ENCODE measurements at places on chromosomes 1 and 21. TPM values are rescaled to one million over a fixed set of nuclear protein-coding genes. Genes with fewer than 3 reads are reported as not detected.

DNA sequence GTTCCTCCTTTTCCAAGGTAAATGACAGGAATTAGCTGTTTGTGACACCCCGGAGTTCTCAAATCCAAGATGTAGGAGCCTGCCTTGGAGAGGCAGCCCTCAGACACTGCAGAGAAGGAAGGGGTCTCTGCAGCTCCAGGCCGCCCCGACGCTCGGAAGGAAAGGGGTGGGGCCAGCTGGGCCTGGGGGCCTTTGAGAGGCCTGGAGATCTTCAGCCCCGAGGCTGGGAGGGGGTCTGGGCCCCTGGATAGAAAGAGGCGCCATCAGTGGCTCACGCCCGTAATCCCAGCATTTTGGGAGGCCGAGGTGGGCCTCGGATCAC lies 1.1 kb upstream of the TNFRSF18 start:
- DNase-seq: peak; percentile 4
- peaks cover 36% of the 10 kb centered on the region for H3K27me3 ChIP-seq
- no peak overlapping the region for H3K4me3 ChIP-seq
- H3K36me3 ChIP-seq: no peaks in the 10 kb centered on the region
- H3K27ac ChIP-seq: no peak overlapping the region
- H3K4me1 ChIP-seq: peaks cover 6% of the 10 kb centered on the region

DNA sequence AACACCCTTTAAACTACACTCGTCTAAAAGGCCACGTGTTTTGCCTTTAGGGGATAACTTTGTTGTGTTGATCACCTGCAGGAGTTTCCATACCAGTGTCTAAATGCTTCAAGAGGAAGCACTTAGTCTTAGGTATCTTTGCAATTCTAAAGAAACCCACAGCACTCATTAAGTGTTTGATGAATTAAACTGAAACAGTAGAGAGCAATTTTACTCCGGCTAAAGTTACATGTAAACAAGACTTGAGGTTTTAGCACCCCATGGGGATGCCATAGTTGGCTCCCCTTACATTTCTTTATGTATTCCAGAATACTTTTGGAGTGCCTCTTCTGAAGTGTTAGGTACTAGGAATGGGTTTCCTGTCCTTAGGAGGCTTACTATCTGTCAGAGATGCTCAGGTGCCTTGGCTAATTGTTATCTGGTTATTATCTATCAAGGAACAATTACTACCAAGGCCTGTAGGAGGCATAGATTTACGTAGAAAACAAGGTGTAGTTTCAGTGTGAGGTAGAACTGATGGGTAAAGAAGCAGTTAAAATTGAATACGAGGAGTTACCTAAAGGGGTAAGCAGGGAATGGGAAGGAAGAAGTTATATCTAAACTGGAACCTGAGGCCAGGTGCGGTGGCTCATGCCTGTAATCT lies 176.8 kb upstream of the SAMSN1 start:
- no peak for DNase-seq
- H3K4me3 ChIP-seq: no peak overlapping the region
- no peaks in the 10 kb centered on the region for H3K36me3 ChIP-seq
- no peak overlapping the region for H3K27ac ChIP-seq
- no peaks in the 10 kb centered on the region for H3K4me1 ChIP-seq
- H3K27me3 ChIP-seq: no peaks in the 10 kb centered on the region

GRCh38 chr1:101247404-101248287 lies 10.8 kb downstream of the S1PR1 start:
- no peaks in the 10 kb centered on the region for H3K4me1 ChIP-seq
- no peaks in the 10 kb centered on the region for H3K27me3 ChIP-seq
- no peak overlapping the region for H3K27ac ChIP-seq

DNA sequence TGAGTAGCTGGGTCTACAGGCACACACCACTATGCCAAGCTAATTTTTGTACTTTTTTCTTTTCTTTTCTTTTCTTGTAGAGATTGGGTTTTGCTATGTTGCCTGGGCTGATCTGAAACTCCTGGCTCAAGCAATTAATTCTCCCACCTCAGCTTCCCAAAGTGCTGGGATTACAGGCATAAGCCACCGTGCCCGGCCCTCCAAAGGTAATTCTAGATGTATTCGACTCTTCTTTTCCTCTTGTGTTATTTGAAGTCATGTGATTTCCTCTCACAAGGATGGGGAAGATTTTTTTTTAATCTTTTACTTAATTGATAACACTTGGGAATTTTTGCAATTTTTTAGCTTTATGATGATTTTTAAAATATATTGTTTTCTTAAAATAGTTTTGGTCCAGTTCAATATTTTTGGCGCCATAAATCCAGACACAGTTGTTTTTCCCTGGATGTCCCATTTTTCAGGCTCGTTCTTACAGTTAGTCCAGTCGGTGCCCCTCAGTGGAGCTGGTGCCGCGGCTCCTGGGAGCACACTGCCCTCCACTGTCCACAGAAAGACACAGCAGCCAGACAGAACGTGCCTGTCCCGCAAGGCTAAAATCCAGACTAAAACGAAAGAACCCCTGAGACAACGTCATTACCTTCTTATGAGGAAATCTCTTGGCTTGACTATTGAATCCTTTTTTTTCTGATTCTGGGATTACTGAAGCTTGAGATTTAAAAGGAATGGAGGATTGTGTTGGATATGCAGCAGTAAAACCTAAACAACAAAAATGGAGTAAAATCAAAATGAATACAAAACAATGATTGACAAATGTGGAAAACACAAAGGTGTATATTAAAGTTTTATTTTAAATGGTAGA lies 22.4 kb downstream of the STPG1 start:
- H3K27me3 ChIP-seq: no peaks in the 10 kb centered on the region
- H3K27ac ChIP-seq: peak overlapping the region; percentile 74
- no peak overlapping the region for H3K4me3 ChIP-seq

GRCh38 chr1:117436513-117436912 lies 69.3 kb downstream of the MAN1A2 start:
- H3K4me3 ChIP-seq: no peak overlapping the region
- no peaks in the 10 kb centered on the region for H3K4me1 ChIP-seq
- DNase-seq: no peak
- no peaks in the 10 kb centered on the region for H3K27me3 ChIP-seq

DNA sequence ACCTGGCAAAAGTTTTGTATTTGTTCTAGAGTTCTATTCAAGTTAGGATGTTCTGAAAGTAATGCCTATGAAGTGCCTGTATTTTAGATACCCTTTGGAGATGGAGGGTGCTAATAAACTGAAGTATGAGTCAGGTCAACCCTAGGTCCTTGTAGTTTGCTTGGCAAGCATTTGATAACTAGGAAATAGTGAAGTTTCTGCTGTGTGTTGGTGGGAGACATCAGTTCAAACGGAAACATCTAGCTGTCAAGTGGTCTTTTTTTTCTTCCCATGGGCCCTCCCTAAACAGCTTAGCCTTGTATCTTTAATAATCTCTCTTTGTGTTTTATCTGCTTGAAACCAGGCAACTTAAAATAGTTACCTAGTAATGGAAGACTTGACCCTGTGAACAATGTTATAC lies 4.5 kb downstream of the MRPS6 start:
- H3K27me3 ChIP-seq: no peaks in the 10 kb centered on the region
- H3K27ac ChIP-seq: no peak overlapping the region
- no peak for DNase-seq
- H3K36me3 ChIP-seq: no peaks in the 10 kb centered on the region

GRCh38 chr1:50974618-50974935 lies 4.5 kb downstream of the CDKN2C start:
- DNase-seq: no peak
- no peaks in the 10 kb centered on the region for H3K27me3 ChIP-seq
- peaks cover 4% of the 10 kb centered on the region for H3K4me1 ChIP-seq
- no peak overlapping the region for H3K4me3 ChIP-seq
- H3K27ac ChIP-seq: no peak overlapping the region
- no peaks in the 10 kb centered on the region for H3K36me3 ChIP-seq

DNA sequence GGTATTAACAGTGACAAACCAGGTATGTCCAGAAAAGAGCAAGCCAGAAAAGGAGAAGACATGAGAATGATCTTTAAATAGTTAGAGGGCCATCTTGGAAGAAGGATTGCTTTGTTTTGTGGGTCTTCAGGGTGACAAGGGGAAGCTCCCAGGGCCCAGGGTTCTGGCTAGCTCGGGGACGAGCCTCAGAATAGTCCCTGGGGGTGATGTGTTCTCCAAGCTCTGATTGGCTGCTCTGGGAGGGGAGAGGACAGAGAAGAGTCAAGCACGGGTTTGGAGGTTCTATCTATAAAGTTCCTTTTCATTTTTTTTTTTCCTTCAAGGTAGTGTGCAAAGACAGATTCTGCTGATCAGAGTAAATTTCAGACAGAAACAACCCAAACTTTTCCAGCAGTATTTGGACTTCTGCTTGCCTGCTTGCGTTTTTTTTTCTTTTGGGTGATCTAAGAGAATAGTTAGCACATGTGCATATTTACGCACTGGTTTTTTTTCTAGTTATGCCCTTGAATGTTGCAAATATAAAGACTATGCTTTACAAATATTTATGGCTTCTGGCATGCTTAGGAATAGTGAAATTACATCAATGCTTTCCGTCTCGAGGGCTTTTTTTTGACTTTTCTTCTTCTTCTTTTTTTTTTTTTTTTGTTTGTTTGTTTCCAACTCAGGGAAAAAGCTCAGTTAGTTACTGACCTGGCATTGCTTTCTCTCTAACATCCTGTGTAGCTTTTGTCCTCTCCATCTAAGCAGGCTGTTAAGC lies 59.7 kb downstream of the ROR1 start:
- H3K36me3 ChIP-seq: no peaks in the 10 kb centered on the region
- H3K4me1 ChIP-seq: peaks cover 9% of the 10 kb centered on the region
- H3K27me3 ChIP-seq: no peaks in the 10 kb centered on the region
- H3K4me3 ChIP-seq: no peak overlapping the region
- no peak for DNase-seq

DNA sequence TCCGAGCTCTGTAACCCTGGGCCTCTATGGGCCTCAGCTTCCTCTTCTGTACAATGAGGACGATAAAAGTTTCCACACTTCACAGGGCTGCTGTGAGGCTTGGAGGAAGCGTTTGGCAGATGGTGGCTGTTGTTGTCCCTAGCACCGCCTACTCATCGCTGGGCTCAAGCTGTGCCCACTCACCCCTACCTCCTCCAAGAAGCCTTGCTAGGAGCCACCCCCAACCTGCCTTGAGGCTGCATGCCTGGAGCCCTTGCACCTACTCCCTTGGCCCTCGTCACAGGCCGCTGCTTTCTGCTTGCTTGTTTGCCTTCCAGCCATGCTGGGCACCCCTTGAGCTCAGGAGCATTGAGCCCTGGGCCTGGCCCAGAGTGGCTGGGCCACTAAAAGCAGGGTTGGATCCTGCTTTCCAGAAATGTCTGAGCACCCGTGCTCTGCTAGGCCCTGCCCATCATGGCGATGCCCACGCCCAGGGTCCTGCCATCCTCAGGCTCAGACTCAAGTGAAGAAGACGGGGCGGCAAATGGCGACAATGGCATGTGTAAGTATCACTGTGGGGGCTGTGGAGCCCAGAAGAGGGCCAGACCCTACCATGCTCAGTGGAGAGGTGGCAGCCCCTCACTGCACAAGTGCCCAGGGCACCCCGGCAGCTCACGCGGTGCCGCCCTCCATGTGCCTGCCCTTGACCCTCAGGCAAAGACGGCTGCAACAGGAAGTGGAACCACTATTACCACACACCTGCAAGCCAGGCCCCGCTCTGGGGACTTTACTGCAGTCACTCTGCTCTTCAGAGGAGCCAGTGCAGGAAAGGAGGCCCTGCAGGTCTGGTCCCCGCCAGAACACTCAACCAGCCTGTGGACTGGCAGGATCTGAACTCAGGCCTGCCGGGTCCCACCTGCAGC lies 9.5 kb downstream of the SH3BGRL3 start:
- no peak overlapping the region for H3K4me3 ChIP-seq
- H3K27ac ChIP-seq: no peak overlapping the region
- peak; percentile 42 for DNase-seq
- peaks cover 27% of the 10 kb centered on the region for H3K4me1 ChIP-seq
- no peaks in the 10 kb centered on the region for H3K27me3 ChIP-seq

GRCh38 chr1:236287757-236288619 lies 6.2 kb upstream of the ERO1B start:
- no peak overlapping the region for H3K4me3 ChIP-seq
- H3K4me1 ChIP-seq: no peaks in the 10 kb centered on the region
- H3K27ac ChIP-seq: no peak overlapping the region
- no peak for DNase-seq

- no peak overlapping the region for H3K27ac ChIP-seq
- DNase-seq: no peak
- no peak overlapping the region for H3K4me3 ChIP-seq
- no peaks in the 10 kb centered on the region for H3K4me1 ChIP-seq
- no peaks in the 10 kb centered on the region for H3K27me3 ChIP-seq
These were observed 19.7 kb downstream of the AXDND1 start for GRCh38 chr1:179385510-179385909.

GRCh38 chr1:192488058-192488457 lies 87.5 kb upstream of the RGS1 start:
- no peaks in the 10 kb centered on the region for H3K36me3 ChIP-seq
- H3K4me1 ChIP-seq: no peaks in the 10 kb centered on the region
- no peak overlapping the region for H3K27ac ChIP-seq
- no peaks in the 10 kb centered on the region for H3K27me3 ChIP-seq
- no peak overlapping the region for H3K4me3 ChIP-seq

GRCh38 chr21:25062061-25062460 lies 545.2 kb downstream of the MRPL39 start:
- no peak overlapping the region for H3K4me3 ChIP-seq
- H3K36me3 ChIP-seq: no peaks in the 10 kb centered on the region
- H3K27me3 ChIP-seq: no peaks in the 10 kb centered on the region

- no peak for DNase-seq
- no peak overlapping the region for H3K27ac ChIP-seq
- no peaks in the 10 kb centered on the region for H3K27me3 ChIP-seq
- H3K4me1 ChIP-seq: peaks cover 40% of the 10 kb centered on the region
- no peak overlapping the region for H3K4me3 ChIP-seq
- H3K36me3 ChIP-seq: no peaks in the 10 kb centered on the region
These were observed 42.1 kb downstream of the CAMSAP2 start for GRCh38 chr1:200780545-200781369.

- H3K36me3 ChIP-seq: no peaks in the 10 kb centered on the region
- H3K4me1 ChIP-seq: no peaks in the 10 kb centered on the region
- no peak for DNase-seq
These were observed 135.2 kb downstream of the NPHP4 start for GRCh38 chr1:5857011-5857410.

The IGSF9 gene
- 0.22 TPM for total RNA-seq

The NDUFS5 gene
- total RNA-seq: 235 TPM

The RBM11 gene
- total RNA-seq: 1.9 TPM

The HES3 gene
- total RNA-seq: not detected

The HSF2BP gene
- 0.55 TPM for total RNA-seq

The TUFT1 gene
- 5.5 TPM for total RNA-seq

The LEFTY2 gene
- 0.78 TPM for total RNA-seq

The RIMKLA gene
- 0.09 TPM for total RNA-seq

The KIF17 gene
- 36.9 TPM for total RNA-seq

The KRTAP19-1 gene
- not detected for total RNA-seq

The GBP7 gene
- 0.27 TPM for total RNA-seq

The SELL gene
- total RNA-seq: 0.61 TPM

Data from adrenal gland (tissue), 19 donors.